ENCODE measurements at places on chromosomes 6 and 20.

- DNase-seq = no peak
Measured at GRCh38 chr6:160520043-160520904, 143.8 kb downstream of the LPA start.

DNA sequence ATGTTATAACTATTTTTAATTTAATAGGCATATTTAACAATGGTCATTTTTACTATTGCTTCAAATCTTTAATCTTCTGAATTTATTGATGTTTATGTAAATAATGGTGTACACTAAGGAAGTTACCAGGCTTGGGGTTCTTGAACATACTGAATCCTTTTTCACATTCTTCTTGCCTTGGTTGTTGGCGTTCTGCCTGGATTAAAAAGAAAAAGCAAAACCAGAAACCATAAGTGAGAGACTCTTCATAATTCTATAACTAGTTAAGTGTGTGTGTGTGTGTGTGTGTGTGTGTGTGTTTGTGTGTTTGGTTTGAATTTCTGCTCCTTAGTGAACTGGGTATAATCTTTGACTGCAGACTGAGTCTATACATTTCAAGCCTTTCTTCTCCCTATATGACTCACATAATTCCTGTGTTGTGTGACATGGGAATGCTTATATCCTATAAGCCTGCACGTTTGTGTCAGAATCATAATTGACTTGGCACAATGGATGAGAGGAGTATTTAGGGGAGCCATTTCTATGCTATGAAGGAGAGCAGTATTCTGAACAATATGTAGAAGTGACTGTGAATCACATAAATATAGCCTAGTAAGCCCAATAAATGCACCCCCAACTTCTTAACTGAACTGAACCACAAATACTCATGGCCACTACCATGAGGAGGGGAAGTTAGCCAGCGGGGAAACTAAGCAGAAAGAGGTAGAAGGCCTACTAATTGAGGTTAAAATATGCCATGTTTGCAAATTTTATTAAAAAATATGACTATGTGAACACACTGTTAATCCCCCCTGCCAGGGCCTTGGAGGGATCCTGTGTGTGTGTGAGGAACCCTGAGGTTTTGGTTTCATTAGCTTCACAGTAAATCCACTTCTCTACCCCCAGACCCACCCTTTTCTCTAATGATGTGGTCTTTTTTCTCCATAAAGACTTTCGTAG, 425.5 kb downstream of the BCKDHB start:
- DNase-seq = no peak

GRCh38 chr20:32070690-32071213, 18.7 kb downstream of the HCK start:
- no peak for DNase-seq

DNA sequence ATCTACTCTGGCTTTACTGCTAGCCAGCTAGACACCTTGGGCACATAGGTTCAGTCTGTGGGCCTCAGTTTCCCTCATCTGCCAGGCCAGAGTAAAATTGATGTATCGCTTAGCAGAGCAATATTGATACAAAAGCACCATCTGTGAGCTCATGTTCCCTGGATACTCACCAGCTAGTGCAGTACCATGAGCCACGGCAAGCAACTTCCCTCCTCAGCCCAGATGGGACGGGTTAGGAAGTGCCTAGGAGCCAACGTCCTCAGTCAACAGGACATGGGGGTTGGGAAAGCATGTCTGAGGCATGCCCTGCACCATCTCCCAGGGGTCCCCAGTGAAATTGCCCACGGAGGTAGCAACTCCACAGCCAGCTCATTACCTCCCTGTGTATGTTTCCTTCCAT, 258.3 kb downstream of the ANKRD60 start:
- no peak for DNase-seq

DNA sequence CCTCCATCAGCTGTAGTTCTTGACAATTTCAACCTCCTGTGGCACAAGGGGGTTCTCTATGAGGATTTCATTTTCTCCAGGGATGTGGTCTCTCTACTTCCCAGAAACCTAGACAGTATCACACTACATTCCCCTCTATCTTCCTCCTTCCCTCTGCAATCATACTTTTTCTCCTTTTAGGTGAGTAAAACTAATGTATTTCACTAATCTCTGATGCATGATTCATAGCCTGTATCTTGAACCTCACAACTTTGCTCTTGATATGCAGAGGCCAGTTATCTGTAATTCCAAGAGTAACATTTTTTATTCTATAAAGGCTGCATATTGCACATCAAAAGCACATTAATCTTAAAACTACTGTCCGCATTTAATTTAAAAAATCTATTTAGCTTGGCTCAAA, 449.6 kb downstream of the RFPL4B start:
- DNase-seq = no peak

DNA sequence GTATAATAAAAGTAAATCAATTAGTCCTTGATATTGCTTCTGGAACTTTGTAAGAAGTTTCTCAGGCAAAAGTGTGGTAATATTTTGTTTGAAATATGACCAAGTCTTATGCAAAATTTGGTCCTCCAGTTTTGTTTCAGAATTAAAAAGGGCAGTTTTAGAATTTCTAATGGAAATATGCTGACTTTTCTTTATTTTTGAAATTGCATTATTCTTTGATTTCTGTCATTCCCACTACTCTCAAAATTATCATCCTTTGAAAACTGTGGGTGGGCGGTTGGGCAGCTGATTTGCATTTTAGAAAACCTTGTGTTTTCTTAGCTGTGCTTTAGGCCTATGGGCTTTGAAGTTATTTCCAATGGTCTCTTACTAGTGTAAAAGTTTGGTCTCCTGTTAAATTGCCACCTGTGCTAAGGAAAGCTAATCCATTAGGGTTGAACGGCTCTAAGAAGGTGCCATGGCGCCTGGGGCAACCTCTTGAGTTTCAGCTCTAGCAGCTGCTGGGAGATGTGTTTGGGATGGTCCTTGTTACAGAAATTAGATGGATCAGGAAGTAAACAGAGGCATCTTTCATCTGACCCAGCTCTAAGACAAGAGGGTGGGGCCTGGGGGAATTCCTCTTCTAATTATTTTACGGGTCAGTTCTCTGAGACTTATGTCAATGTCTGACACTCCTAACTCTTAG, 880.8 kb upstream of the SLC35B3 start:
- DNase-seq = no peak

GRCh38 chr6:119079283-119079809, 882 bp upstream of the FAM184A start:
- no peak for DNase-seq

- no peak for DNase-seq
Measured at GRCh38 chr6:128511506-128511905, 8.9 kb downstream of the PTPRK start.

DNA sequence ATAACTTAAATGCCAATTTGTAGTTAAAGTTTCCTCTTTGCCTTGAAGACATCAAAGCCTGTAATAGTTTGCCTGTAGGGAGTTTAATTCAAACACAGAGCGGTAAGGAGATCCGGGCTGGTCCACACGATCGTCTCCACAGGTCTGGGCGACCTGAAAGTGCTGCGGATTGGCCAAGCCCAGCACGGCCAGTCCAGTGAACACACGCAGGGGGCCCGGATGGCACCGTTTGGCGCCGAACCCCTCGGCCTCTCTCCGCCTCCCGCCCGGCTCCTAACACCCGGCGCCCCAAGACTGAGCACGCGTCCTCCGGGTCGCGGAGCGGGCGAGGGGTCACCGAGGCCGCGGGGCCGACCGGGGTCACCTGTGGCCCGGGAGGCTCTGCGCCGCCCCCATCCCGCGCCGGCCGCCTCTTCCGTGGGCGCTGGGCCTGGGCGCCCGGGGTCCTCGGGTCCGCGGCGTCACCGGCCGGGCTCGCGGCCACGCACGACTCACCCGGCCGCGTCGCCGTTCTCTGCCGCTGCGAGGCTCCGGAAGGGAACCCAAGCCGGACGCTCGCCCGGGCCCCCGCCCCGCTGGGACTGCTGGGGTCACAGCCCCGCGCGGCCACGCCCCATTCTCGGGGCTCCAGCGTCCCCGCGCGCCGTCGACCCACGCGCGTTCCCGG, 481 bp downstream of the SERPINB6 start:
- no peak for DNase-seq

DNA sequence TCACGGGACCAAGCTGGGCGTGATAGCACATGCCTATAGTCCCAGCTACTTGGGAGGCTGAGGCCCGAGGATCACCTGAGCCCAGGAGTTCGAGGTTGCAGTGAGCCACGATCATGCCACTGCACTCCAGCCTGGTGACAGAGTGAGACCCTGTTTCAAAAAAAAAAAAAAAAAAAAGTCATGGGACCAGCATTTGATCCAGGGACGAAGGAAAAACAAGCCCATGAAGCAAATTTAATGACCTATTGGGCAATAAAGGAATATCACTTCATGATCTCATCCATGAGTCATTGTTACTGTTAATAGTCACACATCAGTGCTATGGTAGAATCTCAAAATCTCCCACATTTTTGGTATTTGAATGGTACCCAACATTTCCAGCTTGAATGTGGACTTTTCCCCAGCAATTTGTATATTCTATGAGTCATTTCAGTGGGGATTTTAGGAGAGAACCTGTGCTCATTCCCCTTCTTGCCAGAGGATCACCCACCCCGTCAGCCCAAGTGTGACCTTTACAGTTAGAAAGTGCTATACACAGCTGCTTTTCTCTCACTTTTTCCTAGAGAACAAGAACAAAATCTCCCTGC, 8.5 kb upstream of the SOD2 start:
- no peak for DNase-seq

DNA sequence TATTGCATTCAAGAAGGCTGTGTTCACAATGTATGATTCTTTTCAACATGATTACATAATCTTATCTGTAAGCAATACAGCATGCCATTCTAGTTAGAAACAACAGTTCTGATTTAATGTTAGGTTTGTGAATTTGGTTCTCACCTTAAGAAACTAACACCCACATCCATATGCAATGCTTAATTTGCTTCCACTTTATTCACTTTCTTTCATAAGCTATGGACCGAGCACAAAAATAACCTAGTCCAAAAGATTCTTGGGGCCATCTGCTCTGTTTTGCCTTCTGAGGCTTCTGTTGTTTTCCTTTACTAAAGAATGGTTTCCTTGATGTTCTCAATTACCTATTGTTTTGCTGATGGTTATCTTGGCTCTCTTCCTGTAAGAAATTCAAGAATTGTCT, 258.2 kb downstream of the EYS start:
- DNase-seq = no peak

DNA sequence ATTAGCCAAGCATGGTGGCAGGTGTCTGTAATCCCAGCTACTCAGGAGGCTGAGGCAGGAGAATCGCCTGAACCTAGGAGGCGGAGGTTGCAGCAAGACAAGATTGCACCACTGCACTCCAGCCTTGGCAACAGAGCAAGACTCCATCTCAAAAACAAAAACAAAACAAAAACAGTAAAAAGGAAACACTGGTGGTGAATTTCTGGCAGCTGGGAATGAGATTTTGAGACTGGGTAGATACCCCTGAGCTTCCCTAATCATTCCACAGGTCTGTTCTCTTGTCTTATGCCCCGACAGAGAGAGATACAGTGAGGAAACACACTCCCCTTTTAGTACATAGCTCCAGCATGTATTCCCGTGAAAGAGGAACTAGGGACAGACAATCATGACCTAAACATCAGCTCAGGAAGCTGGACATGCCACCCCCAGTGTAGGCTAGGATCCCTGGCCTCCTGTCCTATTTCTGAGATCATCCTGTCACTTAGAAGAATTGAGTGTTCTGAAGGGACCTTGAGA, 9.6 kb downstream of the MAN1A1 start:
- no peak for DNase-seq

GRCh38 chr6:71488186-71488585, 199.6 kb downstream of the OGFRL1 start:
- DNase-seq = no peak

- no peak for DNase-seq
Measured at GRCh38 chr6:112016320-112016719, 37.6 kb upstream of the CCN6 start.

- DNase-seq = no peak
Measured at GRCh38 chr6:101722471-101722870, 329.0 kb downstream of the GRIK2 start.

- no peak for DNase-seq
Measured at GRCh38 chr6:116511424-116512110, at the start of gene CALHM5. Gene CALHM5 (plus strand): TSS chr6:116511639. CDS start chr6:116511697, 58 bp downstream.

DNA sequence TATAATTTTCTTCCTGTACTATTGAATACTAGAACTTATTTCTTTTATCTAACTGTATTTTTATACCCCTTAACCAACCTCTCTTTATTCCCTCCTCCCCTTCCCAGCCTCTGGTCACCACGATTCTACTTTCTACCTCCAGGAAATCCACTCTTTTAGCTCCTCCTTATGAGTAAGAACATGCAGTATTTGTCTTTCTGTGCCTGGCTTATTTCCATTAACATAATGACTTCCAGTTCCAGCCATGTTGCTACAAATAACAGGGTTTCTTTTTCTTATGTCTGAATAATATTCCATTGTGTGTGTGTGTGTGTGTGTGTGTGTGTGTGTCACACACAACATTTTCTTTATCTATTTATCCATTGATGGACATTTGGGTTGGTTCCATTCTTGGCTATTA, 152.3 kb upstream of the OLIG3 start:
- DNase-seq = no peak

DNA sequence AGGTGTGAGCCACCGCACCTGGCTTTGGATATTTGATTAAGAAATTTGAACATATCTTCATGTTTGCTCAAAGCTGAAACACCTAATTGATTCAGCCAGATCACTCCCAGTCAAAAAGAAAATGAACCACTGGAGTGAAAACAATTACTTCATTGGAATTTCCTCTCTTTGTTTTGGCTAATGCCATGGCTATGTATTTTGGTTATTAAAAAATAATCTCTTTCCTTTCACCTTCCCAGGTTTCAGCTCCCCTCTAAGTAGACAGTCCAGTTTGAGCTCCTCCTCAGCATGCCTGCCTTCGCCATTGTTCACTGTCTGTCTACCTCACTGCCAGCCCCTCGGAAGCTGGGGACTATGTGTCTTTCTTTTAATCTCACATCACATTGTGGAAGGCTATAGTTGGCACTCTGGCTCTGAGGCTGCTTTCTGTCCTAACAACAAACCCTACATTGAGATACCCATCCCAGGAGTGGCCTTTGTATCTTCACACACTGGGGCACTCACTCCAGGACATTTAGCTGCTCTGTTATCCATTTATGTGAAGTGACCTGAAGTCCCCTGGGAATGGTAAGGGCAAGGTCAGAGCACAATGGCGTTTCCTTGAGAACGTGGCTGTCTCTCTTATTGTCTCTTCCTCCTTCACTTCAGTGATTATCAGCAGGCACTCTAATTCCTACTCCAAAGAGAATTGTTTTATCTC, 764.0 kb upstream of the CITED2 start:
- no peak for DNase-seq

- no peak for DNase-seq
Measured at GRCh38 chr6:55047451-55048044, 126.8 kb upstream of the HCRTR2 start.

GRCh38 chr6:29809249-29809648, 18.4 kb upstream of the HLA-G start:
- DNase-seq = no peak

GRCh38 chr6:154408891-154409500, 52.4 kb upstream of the IPCEF1 start:
- DNase-seq = no peak

- no peak for DNase-seq
Measured at GRCh38 chr20:21118138-21118537, 7.7 kb upstream of the KIZ start.

Data from NCI-H187 treated with DMSO at 0.1 percent for 48 hours (cell line).